ENCODE measurements at places on chromosomes 5 and 9.

DNA sequence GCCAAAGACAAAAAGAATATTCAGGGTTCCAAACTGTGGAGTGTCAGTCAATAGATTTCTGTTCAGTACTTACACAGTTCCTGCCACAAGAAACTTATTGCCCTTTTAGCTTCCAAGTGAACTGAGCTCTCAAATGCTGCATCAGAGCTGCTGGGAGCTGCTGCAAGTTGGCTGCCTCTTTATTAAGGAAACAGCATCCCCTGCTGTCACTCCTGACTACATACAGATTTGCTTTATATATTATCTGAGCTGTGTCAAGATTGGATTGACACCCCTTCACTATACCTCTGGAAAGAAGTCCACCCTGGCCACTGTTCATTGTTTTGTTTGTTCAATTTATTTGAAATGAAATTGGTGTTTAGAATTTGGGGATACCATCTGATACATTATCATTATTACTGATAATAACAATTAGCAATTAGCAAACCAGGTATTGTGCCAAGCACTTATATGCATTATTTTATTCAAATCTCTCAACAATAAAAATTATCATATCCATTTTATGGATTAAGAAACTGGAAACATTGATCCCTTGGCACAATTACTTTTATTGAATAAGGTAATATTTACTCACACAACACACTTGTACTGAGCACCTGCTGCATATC is 16.4 kb upstream of the C5orf58 start:
- no peak for DNase-seq

DNA sequence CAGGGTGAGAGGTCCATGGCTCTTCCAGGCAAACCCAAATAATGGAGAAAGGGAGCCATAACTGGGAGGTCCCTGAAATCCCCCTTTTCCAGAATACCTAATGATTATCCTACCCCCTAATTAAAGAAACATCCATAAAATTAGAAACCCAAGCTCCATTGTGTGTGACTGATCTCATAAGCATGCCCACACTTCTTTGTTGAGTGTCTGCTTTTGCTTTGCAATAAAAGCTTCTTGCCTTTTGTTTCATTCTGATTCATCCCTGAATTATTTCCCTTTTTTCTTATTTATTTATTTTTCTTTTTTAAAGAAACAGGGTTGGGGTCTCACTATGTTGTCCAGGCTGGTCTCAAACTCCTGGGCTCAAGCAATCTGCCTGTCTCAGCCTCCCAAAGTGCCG is 33.1 kb downstream of the BTF3 start:
- DNase-seq: no peak

DNA sequence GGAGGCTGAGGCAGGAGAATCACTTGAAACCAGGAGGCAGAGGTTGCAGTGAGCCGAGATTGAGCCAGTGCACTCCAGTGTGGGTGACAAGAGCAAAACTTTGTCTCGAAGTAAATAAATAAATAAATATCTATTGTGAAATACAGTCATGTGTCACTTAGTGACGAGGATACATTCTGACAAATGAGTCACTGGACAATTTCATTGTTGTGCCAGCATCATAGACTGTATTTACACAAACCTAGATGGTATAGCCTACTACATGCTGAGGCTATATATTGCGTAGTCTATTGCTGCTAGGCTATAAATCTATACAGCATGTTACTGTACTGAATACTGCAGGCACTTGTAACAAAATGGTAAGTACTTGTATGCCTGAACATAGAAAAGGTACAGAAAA is 61.1 kb upstream of the CCL21 start:
- DNase-seq: no peak

DNA sequence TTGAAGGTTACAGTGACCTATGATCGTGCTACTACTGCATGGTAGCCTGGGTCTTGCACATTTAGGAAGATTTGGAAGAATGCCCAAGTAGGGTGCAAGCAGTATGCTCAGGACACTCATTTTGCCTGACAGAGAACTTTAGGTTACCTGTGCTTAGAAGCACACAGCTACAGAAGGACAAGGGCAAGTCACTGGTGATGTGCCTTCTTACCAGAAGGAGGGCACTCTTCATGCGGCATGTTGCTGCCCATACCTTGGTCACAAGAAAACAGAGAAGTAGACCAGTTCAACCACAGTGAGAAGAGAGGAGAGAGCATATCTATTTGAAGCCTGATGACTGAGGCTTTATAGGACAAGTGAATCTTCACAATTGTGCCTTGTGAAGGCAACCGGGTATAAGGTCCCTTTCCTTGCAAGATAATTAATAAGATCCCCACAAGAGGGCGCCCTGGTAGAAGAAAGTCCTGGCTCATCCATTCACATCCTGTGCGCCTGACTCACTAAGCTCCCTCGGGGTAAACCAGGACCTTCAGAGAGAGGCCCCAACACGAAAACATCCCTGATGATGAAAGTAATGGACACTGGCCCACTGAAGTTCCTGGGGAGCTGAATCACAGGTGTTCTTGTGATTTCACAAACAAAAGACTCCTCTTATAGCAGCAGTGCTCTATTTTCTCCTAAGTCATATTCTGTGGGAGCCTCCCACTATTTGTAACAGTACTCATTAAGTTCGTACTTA is 38.1 kb upstream of the STARD4 start:
- DNase-seq: peak; percentile 34

DNA sequence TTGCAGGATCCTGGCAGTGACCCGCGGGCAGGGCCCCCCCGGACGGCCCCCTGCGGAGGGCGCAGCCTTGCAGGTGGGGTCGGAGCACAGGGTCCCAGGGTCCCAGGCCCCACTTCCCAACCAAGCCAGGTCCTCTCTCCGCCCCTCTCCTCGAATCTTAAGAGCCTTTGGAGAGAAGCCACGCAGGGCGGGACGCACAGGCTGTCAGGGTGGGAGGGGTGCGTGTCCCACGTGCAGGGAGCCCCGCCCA is 18.4 kb upstream of the EGFL7 start:
- DNase-seq: no peak

Data from activated effector memory CD4-positive, alpha-beta T cell treated with Interleukin-2 at 50 U/mL for 16 hours (primary cell).